NCI-H1092 treated with DMSO at 0.1 percent for 48 hours (cell line): ENCODE measurements at places on chromosomes 5 and 9.

DNA sequence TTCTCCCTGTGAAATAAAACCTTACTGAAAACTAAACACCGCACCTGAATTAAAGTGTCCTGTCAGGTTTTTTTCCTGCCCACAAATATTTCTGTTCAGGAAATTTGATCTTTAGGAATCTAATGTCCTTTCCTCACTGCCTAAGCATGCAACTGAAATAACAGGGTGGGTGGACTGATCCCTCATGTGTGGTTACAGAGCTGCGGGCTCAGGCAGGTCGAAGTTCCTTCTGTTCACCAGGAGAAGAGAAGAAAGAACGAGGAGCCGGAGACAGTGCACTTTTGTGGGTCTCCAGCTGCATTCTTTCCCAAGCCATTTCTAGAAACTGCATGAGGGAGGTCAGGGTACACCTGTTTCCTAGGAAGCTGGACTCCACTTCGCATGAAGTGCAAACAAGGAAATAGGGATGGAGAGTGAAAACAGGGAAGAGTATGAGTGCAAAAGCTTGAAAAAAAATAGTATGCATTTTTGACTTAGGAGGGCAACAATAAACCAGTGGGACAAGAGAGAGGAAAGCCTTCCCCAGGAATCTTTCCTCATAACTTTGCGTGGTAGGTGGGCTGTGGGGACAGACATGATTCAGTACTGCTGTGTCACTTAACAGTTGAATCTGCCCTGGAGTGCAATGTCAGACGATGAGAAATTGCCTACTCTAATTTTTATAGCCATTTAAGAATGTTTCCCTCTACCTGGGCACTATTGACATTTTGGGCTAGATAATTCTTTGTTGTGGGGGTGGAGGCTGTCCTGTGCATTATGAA lies 60.3 kb downstream of the GCNT1 start:
- DNase-seq, result no peak

GRCh38 chr5:16519435-16519834 lies 53.8 kb upstream of the ZNF622 start:
- no peak for DNase-seq

GRCh38 chr9:13364271-13365000 lies 84.9 kb upstream of the MPDZ start:
- no peak for DNase-seq

DNA sequence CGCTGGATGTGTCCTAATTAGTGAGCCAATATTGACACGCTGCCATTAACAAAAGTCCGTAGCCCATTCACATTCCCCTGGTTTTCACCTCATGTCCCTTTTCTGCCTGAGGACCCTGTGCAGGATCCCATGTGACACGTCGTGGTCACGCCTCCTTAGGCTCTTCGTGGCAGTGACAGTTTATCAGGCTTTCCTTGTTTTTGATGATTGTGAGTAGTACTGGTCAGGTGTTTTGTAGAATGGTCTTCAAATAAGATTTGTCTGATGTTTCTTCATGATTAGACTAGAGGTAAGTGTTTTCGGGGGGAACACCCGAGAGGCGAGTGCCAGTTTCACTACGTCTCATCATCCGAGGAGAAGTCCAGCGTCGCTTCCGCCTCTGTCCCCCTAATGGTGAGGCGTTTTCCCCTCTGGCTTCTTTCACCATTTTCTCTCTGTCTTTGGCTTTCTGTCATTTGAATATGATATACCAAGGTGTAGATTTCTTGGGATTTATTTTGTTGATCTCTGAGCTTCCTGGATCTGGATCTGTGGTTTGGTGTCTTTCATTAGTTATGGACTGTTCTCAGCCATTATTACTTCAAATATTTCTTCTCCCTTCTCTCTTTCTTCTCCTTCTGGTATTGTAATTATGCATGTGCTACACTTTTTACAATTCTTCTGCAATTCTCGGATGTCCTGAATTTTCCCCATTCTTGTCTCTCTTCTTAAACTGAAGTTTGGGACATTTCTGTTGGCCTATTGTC lies 57.3 kb downstream of the TRIP13 start:
- DNase-seq, result no peak

DNA sequence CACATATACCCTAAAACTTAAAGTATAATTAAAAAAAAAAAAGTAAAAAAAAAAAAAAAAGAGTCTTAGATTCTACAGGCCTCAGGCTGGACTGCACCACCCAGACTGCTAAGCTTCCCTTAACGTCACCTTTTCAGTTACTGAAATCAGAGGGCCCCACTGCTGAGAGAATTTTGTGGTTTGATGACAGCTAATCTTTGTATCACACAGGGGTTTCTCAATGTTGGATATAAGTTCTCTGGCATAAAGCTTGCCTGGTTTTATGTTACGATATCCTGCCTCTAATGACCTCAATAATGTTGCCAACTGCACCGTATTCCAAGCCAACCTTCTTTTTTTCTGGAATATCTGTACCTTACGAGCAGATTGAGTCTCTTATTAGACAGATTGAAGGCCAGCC lies 43.1 kb upstream of the C6 start:
- no peak for DNase-seq

DNA sequence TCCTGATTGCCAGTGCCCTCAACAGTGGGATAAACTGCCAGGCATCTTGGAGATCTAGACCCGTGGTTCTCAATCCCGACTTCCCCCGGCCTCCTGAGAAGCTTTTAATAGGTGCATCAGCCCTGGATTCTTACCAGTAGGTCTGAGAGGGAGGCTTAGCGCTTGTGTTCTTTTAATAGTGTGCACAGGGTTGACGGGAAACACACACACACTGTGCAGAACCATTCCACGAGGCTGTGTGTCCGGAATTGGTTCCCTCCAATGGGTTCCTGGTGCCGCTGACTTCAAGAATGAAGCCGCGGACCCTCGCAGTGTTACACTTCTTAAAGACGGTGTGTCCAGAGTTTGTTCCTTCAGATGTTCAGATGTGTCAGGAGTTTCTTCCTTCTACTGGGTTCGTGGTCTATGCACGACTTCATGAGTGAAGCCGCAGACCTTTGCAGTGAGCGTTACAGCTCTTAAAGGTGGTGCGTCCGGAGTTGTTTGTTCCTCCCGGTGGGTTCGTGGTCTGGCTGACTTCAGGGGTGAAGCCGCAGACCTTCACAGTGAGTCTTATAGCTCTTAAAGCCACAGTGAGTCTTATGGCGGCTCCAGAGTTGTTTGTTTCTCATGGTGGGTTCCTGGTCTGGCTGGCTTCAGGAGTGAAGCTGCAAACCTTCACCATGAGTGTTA lies 46.6 kb upstream of the PRSS3 start:
- DNase-seq, result no peak

DNA sequence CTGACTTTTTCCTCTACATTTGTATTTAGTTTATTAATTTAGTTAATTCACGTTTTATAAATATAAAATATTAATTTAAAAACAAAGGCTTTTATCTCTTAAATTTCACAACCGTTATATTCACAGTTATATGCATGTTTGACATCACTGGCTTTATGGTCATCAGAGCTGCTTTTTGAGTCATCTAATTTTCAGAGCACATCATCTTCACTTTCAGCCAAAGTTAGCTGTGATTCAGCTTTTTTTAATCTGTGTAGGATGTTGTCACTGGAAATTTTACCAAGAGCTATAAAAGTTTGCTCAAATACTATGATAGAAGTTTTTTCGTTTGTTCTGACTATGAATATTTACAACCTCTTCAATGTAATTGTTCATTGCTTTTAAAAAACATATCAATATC lies 12.4 kb downstream of the CDC37L1 start:
- no peak for DNase-seq

DNA sequence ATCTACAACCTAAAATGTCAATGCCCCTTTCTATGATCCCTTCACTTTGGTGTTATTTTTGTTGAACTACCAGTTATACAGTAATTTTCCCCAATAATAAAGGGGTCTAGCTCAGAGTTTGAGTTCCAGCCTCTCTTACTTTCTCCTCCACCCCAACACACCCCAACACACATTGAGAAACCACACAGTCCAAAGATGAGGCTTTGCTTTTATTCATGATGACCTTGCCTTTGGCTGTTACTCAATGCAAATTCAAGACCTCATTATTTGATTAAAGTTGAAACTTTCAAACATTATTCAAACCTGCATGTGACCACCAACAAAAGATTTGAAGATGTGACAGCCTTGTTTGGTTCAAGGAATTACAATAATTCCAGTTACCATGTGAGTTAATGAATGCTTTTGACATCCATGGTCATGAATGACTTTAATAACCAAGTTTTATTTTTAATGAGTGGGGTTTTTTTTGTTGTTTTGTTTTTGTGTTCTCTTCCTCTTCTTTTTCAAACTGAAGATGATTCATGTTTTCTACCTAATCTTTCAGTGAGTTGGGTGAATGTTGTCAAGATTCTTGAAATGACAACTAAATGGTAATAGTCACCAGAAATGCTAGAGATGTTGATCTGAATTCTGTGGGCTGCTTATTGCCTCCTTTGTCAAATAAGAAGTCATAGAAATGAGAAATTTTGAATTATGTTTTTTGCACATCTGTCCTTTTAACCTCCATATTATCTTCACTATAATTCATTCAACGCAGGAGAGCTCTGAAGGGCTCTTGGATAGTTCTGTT lies 106.0 kb downstream of the HACD4 start:
- DNase-seq, result no peak

DNA sequence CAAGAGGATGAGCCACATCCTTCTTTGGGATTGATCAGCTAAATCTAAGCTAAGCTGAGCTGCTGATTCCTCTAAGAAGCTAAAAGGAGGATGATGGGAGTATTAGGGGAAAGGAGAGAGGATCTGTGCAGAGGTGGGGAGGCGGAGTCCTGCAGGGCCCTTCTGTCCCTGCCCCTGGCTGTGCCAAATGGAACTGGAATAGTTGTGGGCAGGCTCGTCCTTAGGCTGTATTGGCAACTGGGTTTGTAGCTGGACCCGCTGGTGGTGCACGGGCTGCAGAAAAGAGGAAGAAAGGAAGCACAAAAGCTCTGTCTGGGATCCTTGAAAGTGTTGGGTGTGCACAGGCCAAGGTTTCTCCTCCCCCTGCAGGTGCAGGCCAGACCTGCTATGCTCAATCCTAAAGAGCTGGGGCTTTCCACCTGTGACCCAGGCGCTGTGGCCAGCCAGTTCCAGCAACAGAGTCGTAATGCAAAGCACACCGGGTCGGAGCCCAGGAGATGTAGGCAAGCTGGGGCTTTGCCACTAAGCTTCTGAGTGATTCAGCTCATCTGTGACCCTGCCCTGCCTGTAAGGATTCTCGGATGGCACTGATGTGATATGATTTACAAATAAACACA lies 9.8 kb downstream of the CLTB start:
- DNase-seq, result no peak

- DNase-seq, result no peak
Observed at GRCh38 chr9:31415164-31415563, 969.3 kb upstream of the ACO1 start.

- no peak for DNase-seq
Observed at GRCh38 chr9:95545831-95546567, 29.2 kb upstream of the PTCH1 start.

DNA sequence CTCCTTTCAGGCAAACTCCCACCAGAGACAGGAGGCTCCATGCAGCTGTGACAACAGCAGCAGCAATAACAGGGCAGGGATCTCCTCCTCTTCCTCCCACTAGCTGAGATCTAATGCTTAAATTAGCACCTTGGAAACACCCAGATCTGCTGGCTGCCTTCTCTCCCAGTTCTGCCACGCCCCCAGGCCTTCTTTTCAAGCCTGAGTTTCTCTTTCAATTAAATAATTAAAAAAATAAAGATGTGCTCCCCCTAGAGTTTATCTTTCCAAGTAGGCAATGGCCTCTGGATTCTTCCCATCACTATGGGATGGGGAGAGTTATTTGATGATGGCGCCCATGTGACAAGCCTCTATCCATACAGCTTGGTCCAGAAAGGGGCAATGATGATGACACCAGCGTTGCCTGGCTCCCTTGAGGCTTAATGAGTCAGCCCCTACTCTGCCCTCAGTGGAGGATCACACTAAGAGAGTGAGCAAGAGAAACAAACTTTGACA lies 3.8 kb downstream of the FAM219A start:
- DNase-seq, result no peak

DNA sequence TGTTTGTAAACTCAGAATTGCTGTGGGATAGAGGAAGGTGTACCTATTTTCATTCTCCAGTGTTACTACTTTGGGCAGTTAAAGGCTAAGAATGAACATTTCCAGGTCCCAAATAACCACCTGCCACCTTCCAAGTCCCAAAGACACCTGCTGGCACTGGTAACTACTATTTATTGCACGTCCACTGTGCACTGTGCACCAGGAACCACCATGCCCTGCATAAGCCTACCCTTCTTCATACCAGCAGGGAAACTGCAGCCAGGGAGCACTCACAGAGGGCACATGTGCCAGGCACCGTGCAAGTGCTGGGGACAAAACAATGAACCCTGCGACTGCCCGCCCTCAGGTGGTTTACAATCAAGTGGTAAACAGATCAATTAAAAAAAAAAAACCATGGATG lies 34.9 kb downstream of the RAPGEF1 start:
- no peak for DNase-seq

DNA sequence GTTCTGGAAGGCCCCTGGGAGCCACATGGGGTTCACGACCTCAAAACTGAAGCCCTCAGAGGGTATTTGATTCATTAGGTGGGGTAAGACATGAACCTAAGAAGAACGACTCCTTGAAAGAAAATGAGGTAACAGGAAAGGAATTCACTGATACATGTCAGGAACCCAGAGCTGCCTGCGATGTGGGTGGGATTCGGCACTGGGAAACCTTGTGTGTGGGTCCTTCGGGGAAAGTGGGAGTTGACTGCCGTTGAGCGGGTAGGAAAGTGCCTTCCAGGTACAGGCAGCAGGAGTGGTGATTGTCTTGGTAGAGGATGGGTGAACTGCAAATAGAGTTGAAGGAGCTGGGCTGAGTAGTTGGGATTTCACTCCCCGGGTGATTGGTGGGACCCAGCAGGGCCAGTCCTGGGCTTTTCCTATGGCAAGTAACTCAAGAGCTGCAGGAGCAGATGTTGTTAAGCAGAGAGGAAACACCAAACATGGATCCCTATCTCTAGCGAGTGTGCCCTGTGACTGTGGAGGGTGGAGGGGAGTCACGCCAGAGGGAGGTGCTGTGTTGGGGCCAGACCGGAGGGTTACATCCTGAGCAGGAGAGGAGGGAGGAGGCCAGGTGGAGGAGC lies 30.8 kb downstream of the ANKRD33B start:
- DNase-seq, result no peak

- no peak for DNase-seq
Observed at GRCh38 chr9:38416461-38416860, 7.8 kb downstream of the IGFBPL1 start.

DNA sequence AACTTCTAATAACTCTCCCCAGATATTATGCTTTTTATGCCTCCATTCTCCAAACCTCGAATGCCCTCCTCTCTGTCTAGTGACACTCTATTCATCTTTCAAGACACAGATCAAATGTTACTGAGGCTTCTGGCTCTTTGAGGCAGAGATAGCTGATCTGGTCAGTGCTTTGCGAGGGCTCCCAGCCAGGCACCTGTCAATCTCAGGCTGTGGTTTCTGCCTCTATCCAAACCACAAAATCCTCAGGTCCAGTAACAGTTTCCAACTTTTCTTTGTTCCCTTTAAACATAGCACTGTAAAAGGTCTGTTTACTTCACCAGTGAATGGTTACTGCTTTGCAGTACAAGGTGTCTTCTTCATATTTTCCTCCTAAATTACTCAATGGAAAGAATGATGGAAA lies 11.5 kb upstream of the STK32A start:
- DNase-seq, result no peak

GRCh38 chr9:134496413-134497282 lies 145.0 kb upstream of the COL5A1 start:
- no peak for DNase-seq
